ENCODE measurements at places on chromosomes 13 and 19. TPM values are rescaled to one million over a fixed set of nuclear protein-coding genes. Genes with fewer than 3 reads are reported as not detected.

TLE6 gene
- total RNA-seq: 0.40 TPM

PSG1 gene
- not detected for total RNA-seq

RASIP1 gene
- 7.3 TPM for total RNA-seq

ADAMTS10 gene
- total RNA-seq: 1.9 TPM

LRRC4B gene
- 0.24 TPM for total RNA-seq

LIPE gene
- 10.8 TPM for total RNA-seq

IGFL2 gene
- total RNA-seq: 2.3 TPM

ZNF575 gene
- total RNA-seq: 0.72 TPM

IGFL4 gene
- total RNA-seq: 0.24 TPM

CDX2 gene
- not detected for total RNA-seq

GRCh38 chr19:55080121-55080967 is 4.7 kb downstream of the EPS8L1 start:
- peak; percentile 77 for ATAC-seq

DNA sequence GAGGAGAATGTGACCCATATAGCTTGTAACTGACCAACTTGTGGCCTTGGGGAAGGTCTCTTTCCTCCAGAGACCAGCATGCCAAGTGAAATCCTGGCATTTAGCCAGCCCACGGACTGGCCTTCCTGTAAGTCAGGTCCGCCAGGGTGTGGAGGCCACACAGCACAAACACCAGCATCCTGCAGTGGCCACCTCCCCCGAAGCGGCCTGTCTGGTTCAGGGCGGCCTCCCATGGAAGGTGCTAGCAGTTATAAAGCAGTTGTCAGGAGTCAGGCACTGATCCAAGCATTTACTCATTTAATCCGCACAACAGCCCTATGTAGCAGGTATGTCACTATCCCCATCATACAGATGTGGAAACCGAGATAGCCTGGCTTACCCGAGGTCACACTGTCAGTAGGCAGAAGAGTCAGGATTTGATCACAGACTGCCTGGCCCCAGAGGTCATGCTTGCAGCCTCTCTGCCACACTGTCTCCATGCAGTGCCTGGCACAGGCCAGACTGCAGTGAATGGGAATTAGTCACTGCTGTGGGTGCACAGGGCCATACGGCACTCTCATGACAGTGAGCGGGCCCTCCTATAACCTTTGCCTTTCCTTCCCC is 36.7 kb downstream of the CAPN12 start:
- ATAC-seq: peak; percentile 79

- no peak for ATAC-seq
Observed at GRCh38 chr19:18292810-18293641, 11.6 kb upstream of the JUND start.

DNA sequence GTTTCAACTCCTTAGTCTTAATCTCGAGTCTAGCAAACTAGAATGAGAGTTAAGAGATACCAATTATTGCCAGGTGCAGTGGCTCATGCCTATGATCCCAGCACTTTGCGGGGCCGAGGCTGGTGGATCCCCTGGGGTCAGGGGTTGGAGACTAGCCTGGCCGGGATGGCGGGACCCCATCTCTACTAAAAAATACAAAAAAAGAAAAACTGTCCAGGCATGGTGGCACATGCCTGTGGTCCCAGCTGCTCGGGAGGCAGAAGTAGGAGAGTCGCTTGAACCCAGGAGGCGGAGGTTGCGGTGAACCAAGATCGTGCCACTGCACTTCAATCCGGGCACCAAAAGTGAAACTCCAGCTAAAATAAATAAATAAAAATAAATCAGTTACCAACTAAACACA is 1119.5 kb upstream of the ATXN8OS start:
- ATAC-seq: no peak

DNA sequence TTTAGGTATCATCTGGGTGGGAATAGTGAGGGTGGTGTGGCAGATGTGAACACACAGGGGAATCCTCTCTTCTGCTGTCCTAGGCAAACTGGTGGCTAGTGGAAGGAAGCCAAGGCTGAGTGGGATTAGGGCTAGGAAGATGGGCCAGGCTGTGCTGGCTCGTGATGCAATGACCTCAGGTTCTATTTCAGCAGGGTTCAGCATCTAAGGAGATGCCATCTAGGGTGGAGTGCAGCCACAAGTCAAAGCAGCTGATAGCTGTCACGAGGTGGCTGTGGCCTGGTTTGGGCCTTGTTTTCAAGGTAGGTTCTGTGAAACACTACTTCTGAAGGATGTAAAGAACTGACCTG is 21.6 kb downstream of the ARL11 start:
- ATAC-seq: no peak

DNA sequence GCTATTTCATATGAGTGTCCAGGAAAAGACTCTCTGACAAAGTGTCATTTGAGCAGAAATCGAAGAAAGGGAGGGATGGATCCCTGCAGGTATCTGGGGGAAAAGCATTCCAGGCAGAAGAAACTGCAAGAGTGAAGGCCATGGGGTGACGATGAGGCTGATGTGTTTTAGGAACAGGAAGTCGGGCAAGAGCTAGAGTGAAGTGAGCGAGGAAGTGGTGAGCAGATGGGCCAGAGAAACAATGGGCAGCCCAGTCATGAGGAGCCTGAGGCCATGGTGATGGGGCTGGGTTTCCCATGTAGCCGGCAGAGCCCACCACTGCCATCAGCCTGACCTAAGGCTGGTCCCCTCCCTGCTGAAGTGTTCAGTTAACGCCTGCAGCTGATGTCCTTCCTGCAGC is 150.2 kb downstream of the TNFSF13B start:
- ATAC-seq: no peak

DNA sequence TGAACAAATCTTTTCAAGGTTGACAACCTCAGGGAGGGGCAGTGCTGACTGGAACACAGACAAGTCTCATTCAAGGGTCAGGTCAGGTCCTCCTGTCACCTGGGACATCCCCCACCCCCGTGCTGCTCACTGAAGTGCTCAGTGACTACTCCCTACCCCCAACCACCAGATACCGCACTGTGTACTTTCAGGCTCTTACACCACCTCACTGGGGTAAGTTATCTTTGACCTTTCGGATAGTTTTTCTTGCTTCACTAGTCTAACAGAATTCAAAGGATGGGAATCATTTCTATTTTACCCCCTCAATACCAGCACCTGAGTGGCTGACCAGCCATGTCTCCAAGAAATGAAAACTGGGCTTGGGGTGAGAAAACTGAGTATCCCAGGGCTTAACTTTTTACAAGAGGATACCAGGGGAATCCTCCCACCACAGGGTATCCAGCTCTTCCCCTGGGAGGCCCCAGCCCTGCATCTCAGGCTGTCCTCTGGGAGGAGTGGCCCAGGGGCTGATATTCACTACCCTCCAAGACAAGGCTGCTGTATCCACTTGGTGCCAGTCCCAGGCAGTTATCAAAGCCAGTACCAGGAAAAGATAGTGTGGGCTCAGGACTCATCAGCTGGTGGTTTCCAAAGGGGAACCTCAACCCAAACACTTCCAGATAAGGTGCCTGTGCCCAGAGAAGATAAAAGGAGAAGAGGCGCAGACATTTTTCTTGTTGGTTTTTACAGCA is 2.1 kb downstream of the ZNF563 start:
- no peak for ATAC-seq

- ATAC-seq: peak; percentile 69
Observed at GRCh38 chr13:85616275-85616674, 182.9 kb downstream of the SLITRK6 start.

DNA sequence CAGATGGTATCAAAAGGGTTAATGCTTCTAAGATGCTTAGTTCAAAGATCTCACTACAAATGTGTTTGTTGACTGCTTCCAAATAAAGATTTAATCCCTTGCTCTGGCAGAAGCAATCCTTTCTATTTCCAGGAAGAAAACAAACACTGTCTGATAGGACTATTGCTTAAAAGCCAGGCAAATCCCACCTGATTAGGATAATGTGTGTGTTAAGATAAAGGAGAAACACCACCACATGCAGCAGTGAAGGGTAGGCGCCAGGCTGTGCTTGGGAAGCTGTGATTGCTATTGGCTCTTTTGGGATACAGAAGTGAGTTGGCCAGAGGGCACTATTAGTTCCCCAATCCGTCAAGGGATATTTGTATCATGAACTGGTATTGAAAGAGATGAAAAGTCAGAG is 62.8 kb upstream of the LRCH1 start:
- no peak for ATAC-seq

DNA sequence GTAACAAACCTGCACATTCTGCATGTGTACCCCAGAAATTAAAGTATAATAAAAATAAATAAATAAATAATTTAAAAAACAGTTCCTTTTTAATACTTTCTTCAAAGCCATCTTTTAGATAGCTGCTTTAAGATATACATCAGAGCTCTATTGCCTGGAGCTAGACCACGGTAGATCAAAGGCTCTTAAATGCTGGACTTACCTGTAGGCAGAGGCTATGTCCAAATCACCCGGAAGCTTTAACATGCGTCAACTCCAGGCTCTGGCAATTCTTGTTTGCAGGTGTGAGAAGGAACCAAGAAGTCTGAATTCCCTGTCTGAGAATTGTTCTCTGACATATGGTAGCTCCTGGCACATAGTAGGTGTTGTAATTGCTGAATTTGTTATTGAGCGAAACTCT is 1.6 kb upstream of the METTL21C start:
- no peak for ATAC-seq

DNA sequence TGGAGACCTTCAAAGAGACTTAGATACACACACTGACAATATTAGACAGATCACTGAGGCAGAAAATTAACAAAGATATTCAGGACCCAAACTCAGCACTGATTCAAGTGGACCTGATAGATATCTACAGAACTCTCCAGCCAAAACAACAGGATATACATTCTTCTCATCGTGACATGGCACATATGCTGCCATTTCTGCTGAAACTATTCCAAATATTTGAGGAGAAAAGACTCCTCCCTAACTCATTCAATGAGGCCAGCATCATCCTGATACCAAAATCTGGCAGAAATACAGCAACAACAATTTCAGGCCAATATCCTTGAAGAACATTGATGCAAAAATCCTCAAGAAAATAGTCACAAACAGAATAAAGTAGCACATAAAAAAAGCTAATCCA is 53.3 kb downstream of the TRPC4 start:
- no peak for ATAC-seq

DNA sequence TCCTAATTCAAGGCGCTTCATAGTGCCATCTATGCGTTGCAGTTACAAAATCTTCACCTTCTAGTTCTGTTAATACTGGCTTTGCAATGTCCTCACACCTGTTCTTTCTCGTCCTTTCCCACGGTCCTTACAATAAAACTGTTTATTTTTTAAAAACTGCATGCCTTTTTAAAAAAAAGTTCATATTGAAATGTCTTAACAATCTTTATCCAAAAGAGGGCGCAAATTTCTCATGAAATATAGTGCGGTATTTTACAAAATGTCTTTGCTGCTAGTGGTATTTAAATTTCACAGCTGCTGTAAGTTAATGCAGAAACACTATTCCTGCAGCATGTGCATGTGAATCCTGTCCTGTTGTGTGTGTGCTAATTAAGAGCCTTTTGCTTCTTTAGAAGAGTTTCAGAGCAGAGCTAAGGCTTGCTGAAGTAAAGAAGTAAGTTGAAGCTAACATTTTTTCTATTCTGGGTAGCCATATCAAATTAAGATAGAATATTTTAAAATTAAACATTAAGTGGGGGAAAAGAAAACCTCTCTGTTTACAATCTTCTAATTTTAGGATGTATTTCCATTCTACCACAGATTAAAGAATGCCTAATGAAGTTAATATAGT is 15.8 kb upstream of the CLDN10 start:
- ATAC-seq: no peak

GRCh38 chr13:79393564-79394249 is 12.3 kb downstream of the RBM26 start:
- ATAC-seq: peak; percentile 61

DNA sequence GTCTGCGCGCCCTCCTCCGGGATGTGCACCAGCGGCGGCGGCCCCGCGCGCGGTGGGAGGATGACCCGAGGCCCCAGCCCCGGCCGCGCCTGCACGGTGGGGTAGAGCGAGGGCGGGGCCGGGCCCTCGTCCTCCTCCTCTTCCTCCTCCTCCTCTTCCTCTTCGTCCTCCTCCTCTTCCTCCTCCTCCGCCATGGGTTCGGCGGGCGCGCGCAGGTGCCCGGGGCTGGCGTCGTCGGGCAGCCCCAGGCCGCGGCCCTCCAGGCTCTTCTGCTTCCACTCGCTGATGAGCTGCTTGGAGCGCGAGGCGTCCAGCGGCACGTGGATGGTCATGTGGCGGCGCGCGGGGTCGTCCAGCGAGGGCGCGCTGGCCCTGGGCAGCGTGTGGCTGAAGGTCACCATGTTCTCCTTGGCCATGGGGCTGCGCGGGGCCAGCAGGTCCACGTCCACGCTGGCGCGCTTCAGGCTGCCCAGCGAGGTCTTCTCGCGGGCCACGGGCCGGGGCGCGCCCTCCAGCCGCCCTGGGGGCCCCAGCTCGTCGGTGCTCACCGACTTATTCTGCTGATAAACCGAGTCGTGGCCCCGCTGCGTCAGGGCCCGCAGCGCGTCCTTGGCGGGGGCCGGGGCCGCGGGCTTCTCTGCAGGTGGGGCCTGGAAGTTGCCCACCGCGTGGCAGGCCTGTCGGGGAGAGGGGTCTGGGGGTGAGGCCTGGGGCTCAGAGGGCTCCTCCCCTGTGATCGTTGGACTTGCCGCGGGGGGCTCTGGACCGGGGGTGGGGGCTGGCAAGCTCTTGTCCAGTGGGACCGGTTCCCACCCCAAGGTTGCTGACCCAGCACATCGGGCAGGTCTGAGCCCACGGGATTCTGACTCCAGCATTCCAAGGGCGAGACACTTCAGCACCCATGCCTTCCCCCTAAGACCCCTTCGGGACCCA is 8.3 kb downstream of the PLPPR3 start:
- peak; percentile 2 for ATAC-seq

GRCh38 chr13:91482427-91482826 is 84.0 kb downstream of the GPC5 start:
- ATAC-seq: no peak

GRCh38 chr13:31769575-31769974 is 30.2 kb downstream of the RXFP2 start:
- no peak for ATAC-seq

DNA sequence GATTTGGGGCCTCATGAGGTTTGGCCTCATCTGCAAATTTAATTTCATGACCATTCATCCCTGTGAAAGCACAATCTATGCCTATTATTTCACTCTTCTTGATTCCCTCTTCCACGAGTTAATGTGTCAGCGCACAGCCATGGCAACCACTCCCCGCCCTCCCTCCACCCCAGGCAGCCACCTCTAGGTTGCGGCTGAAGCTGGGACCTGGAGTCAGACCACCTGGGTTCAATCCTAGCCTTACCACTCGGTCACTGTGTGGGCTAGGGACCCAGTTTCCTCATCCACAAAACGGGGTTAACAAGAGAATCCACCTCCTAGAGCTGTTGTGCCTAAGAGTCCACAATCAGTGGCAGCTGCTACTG is 9.8 kb downstream of the CHST8 start:
- no peak for ATAC-seq

- no peak for ATAC-seq
Observed at GRCh38 chr13:113653264-113654174, 4.5 kb downstream of the ATP4B start.

DNA sequence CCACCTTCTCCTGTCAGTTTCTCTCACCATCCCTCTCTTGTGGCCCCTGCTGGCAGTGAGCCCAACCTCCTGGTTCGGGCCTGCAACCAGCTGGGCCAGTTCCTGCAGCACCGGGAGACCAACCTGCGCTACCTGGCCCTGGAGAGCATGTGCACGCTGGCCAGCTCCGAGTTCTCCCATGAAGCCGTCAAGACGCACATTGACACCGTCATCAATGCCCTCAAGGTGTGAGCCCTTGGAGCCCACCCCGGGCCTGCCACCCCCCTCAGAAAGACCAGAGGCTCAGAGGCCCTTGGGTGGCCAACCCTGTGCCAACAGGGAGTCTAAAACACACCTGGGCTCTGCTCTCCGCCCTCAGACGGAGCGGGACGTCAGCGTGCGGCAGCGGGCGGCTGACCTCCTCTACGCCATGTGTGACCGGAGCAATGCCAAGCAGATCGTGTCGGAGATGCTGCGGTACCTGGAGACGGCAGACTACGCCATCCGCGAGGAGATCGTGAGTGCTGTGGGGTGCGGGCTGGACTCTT is 13.8 kb downstream of the FUZ start:
- ATAC-seq: no peak
